AG08396 (cell line): ENCODE measurements at places on chromosomes 2 and 18.

DNA sequence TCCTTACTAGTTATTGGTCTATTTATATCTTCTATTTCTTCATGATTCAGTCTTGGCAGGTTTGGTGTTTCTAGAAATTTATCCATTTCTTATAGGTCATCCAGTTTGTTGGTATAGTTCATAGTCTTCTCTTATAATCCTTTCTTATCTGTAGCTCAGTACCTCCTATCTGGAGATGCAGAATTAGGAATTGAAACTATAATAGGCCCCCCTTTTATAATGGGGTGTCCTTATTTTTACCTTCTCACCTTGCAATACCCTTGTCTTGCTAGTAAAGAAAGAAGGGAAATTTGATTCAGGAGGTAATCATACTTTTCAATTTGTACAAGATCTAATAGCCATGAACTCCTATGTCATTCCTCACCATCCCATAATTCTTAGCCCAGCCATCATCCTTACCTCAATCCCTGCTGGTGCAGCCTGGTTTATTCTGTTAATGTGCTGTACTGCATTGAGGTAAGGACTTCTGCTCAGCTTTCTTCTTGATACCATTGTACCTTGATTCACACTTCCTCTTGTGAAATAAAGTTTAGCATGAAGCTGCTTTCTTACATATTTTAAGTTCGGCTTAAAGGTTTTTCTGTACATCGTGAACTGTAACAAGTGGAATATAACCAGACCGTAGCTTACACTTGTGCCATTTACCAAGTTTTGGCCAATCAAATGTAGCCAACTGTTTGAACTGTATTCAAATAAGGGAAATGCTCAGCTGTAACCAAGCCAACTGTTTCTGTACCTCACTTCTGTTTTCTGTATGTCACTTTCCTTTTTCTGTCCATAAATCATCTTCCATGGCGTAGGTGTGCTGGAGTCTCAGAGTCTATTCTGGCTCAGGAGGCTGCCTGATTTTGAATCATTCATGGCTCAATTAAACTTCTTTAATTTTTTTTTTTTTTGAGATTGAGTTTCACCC, 40.1 kb upstream of the PTH2R start:
- DNase-seq, result no peak

- no peak for DNase-seq
Observed at GRCh38 chr2:146262606-146263005, 1582.2 kb upstream of the ACVR2A start.

DNA sequence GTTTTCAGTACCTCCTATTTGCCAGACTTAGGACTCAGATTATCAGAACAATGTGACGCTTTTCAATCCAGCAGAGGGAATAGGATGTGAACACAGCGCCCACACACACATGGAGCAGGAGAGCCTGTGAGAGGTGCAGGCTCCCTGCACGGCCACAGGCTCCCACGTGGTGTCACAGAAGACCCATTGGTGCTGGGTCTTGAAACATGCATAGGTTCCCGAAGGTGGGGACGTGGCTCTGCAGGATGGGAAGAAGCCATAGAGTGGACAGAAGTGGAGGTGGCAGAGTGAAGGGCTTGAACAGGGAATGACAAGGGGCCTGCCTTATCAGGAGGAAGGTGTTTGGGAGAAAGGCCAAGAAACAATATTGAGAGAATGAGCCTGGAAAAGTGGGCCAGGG, 78.5 kb upstream of the BCL2L11 start:
- DNase-seq, result no peak

DNA sequence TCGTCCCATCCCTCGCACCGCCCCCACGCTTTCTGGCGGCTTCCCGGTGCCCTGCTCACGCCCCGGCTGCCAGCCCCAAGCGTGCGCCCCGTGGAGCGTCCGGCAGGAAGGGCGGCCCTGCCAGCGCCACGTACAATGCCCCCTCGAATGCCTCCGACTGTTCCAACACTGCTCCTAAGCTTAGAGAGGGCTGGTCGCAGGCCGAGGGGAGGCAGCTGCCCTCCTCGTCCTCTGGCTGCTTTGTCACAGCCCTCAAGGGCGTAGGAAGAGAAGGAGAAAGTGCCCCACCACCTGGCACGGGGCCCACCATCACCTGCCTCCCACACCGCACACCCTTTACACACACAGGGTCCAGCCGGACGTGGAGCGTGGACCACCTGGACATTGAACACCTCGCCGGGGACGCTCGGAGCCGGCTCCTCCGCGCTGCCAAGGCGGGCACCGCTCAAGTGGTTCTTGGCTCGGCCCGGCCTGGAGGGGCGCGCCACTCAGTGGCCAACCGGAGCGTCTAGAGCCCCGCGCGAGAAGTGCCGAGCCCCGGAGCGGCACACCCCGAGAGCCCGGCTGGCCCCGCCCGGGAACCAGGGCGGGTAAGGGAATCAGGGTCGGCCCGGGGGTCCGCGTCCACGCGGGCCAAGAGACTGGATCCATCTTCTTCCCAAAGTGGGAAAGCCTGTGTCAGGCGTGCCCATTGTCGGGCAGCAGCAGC, 830 bp downstream of the DNER start:
- peak; percentile 52 for DNase-seq

DNA sequence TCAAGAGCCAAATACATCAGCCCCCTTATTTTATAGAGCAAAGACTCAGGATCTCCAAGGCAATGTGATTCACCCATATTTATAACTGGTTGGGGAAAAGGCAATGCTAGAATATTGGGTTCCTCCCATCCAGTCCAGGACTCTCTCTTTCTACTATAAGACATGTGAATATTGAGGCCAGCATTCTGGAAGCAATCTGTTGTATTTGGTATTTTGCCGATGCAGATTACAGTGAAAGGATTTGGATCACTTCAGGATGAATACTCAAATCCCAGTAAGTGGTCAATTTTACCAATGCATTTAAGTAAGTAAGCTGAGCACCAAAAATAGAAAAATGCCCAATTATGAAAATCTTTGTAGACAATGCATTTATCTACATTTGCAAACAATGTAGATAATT, 1834.7 kb upstream of the PIK3C3 start:
- DNase-seq, result no peak

- no peak for DNase-seq
Observed at GRCh38 chr18:47602273-47602897, 328.1 kb downstream of the SMAD2 start.

DNA sequence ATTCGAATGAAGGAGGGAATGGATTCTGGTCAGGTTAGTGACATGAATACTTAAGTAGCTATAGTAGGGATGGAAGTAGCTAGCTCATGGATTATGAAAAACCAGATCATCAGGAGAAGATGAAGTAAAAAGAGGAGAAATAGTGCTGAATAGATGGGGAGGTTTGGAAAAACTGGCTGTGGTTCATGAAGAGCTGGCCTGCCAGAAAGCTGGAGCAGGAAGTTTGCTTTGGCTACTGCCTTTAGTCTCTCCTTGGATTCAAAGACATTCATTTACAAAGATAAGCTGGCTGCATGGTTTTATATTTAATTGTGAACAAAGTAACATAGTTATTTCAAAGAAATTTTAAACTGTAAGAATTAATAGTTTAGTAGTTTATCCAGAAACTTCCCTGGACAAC, 567.0 kb downstream of the RIT2 start:
- no peak for DNase-seq

- no peak for DNase-seq
Observed at GRCh38 chr2:118834901-118835745, 12.3 kb downstream of the EN1 start.

- DNase-seq, result peak; percentile 27
Observed at GRCh38 chr2:12606472-12607000, 110.2 kb upstream of the TRIB2 start.

DNA sequence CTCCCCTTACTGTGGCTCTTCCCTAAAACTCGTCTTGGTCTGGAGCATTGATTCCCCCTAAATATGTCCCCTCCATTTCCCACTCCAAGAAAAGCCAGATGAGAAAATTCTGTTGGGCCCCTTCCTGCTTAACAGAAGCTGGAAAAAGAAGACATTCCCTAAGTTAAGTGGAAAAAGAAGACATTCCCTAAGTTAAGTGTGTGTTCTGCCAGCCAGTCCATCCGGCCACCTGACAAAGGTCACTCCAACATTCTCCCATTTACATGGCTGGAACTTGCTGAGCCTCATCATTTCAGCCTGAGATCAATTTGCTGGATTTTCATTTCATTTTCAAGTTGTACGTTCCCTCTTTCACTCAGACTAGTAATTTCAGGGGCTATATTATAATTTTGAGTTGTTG, 52.0 kb downstream of the LYPD1 start:
- no peak for DNase-seq

DNA sequence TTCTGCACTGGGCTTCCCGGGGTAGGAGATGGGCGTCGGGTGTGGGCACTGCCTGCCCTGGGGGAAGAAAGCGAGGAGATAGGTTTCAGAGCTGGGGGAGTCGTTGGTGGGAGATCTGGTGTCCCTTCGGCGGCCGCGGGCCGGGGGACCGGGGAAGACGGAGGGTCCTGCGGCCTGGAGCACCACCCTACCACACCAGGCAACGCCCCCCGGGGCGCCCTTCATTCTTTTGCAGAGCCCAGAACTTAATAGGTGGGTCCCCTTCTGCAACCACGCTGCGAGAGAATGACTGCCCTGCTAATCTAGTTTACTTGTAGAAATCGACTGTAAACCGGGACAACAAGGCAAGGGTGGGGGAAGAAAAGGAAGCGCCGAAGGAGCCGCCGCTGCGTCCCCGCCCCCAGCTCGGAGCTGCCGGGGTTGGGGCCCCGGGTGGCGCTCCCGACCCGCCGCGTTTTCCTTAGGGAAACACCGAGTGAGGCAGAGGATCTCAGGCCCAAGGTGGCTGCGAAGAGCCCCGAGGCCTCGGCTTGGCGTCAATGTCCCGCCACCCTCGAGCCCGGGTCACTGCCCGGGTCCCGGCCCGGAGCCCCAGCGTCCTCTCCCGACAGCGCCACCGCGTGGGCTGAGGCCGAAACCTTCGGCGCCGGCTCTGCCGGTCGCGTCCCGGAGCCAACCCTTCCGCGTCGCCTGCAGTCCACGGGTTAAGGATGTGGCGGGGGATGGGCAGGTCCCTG, 5.4 kb upstream of the SATB2 start:
- peak; percentile 94 for DNase-seq

- no peak for DNase-seq
Observed at GRCh38 chr2:145845207-145845894, 1325.4 kb upstream of the ZEB2 start.

- DNase-seq, result no peak
Observed at GRCh38 chr2:230890646-230891045, 25.9 kb downstream of the ITM2C start.

- no peak for DNase-seq
Observed at GRCh38 chr2:187906021-187906420, 351.8 kb upstream of the TFPI start.

DNA sequence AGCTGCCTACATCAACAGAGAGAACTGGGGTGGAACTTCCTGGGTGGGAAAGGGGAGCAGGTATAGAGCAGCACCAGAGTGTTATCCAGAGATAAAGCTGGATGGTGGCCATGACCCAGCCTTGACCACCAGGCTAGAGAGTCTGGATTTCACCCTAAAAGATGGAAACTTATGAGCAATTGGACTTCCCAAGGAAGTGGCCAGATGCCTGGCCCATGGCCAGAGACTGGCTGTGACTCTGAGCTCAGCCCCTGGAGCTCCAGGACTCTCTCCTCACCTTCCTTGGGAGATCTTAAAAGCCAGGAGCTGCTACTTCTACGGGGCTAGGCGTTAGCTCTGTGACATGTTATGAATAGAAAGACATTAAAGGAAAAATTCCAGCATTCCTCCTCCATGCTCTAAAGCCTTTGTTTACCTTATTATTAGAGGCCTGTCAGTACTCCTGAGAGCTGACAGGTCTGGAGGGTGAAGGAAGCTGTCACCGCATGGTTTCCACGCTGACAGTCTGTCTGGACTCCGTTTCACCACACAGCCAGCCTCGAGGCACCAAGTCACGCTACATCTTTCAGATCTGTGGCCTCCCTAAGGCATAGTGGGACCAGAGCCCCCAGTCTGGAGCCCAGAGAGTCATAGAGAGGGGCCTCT, 260.0 kb upstream of the SIX2 start:
- no peak for DNase-seq

DNA sequence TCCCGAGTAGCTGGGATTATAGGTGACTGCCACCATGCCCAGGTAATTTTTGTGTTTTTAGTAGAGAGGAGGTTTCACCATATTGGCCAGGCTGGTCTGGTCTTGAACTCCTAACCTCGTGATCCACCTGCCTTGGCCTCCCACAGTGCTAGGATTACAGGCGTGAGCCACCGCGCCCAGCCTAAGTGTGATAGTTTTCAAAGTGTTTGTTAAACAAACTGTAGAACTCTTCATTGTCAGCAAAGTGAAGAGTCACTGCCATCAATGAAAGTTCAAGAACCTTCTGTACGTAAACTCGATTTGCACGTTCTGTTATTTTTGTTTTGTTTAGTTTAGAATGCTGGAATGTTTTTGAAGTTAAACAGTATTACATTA, 18.0 kb upstream of the SOS1 start:
- no peak for DNase-seq

- no peak for DNase-seq
Observed at GRCh38 chr18:7953095-7953958, 386.2 kb downstream of the PTPRM start.

DNA sequence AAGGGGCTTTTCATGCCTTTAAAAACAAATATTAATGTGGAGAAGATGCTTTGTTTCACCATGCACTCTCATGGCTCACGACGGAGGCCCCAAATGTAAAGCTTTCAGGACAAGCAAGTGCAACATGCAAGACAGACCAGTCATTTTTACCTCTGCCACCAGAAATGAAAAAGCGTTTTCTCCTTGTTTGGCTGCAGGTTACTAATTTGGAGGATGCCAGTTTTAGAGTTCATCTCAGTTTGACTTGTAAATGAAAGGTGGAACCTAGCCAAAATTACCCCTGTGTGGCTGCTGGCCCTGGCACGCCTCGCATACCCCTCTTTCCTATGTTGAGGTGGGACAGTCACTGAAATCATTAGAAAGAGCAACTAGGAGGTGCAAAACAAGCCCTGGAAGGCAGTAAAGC, 138.6 kb downstream of the BCL2 start:
- DNase-seq, result no peak

DNA sequence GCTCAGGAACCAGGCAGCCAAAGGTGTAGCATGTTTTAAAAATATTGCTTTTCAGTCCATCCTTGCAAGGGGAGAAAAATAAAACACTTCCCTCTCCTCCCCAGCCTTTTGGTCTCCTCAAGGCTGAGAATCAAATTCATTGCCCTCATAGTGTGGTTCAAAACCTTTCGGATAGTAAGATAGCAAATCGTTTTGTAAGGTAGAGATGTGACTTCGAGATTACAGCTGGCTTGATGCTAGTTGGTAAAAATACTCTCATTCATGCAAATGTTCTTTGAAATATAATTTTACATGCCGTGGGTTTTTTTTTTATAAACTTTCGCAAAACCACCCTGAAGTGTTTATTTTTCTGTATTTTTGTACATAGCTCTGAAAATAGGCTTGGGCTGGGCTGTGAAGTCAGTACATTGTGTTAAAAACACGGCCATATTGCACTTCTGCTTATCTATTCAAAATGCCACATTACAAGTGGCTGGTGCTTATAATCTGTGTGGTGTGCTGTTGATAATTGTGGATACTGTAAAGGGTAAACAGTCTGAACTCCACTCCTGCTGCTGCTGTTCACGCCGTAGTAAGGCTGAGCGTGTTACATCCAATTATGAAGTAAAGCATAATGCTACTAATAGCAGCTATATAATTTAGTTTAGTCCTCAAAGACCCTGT, 172.0 kb upstream of the SIX3 start:
- DNase-seq, result no peak

GRCh38 chr2:217510771-217511291, 492.0 kb downstream of the TNS1 start:
- DNase-seq, result peak; percentile 79
